Stimulated activated CD4-positive, alpha-beta T cell treated with anti-CD3 and anti-CD28 coated beads, TNF-alpha, amount 100 ng/mL, for 24 hours (primary cell): ENCODE measurements at places on chromosomes 2 and 18.

DNA sequence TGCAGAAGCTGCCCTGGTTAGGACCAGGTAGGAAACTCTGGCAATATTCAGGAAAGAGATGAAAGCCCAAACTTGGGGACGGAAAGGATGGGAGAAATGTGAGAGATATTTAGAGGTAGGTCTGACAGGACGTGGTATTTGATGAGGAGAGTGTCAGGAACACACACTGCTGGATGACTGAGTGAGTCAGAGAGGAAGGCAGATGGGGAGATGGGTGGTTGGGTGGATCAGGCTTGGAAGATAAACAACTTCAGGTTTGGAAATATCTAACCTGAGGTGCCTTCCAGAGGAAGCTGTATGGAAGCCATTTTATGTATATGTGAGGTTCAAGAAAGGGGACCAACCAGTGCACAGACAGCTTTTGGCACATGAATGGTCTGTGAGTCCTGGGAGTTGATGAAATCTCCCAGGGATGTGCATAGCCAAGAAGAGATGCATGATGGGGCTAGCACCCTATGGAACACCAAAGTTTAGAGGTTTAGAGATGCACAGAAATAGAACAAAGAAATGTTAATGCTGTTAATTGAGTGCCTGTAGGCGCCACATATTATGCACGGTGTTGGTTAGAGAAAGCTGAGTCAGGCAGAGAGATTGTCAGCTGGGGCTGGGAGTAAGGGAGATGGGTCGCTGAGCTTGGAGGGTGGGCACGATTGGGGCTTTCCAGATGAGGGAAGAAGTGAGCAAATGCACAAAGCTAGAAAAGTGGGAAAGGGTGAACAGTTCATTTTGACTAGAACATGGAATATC is 101.0 kb downstream of the VIT start:
- no peak for DNase-seq

- DNase-seq = no peak
These were observed 243.6 kb upstream of the MEIS1 start for GRCh38 chr2:66191311-66191710.

GRCh38 chr2:118845005-118845521 is 2.4 kb downstream of the EN1 start:
- DNase-seq = no peak

- DNase-seq = peak; percentile 80
These were observed 12.0 kb upstream of the GALM start for GRCh38 chr2:38653715-38654527.

GRCh38 chr2:113214141-113214540 is 40.4 kb downstream of the PSD4 start:
- no peak for DNase-seq

- DNase-seq = no peak
These were observed 26.4 kb downstream of the TBC1D8 start for GRCh38 chr2:101124643-101125366.
